ENCODE measurements at places on chromosomes 13 and 19.

- no peak for DNase-seq
Observed at GRCh38 chr13:66864627-66865026, 365.5 kb downstream of the PCDH9 start.

- DNase-seq: no peak
Observed at GRCh38 chr13:42874221-42874620, 92.8 kb downstream of the FAM216B start.

GRCh38 chr19:17402982-17403855 is 2.2 kb downstream of the BST2 start:
- peak; percentile 55 for DNase-seq

DNA sequence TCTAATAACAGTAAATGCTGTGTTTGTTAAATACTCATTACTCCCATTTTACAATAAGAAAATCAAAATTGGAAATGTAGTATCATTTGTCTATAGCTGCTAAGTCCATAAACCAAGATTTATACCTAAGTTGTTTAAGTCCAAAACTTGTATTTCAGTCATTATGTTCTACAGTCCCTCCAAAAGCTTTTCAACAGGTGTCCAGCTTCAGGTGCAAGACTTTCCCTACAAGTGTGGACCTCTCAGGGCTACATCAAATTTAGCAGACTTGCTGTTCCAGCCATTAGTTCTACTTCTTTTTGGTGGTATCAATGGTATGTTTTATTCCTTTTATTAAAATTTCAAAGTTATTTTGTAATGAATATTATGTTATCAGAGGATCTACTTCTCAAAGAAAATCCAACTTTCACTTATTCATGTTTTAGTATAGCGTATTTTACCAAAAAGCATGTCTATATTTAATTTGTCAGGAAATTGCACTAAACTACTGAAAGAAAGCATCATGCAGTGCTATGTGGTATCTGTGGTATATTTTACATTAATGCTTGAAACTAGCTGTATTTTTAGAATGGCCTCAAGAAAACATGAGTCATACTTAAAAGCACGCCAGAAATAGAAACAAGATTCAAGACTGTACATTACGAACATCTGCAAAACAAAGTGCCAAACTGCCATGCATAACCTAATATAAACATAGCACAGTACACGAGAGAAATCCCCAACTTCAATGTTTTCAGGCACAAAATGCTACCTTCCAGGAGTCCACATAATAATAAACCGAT is 44.5 kb downstream of the VWA8 start:
- no peak for DNase-seq

DNA sequence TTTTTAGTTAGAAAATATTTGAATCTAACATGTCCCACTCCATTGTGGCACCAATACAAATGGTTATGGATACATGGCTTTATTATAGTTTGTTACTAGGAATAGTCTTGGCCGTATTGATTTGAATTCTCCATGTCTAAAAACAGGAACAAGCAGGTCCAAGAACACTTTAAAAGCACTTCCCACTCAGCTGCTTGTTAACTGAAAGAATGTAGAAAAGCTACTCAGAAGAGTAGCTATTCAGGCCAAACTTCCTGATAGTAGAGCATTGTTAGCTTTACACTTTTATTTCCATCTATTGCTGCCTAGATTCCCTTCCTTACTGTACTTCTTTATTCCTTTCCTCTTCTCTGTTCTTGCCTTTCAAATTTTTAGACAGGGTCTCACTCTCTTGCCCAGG is 6.9 kb downstream of the PIBF1 start:
- no peak for DNase-seq

DNA sequence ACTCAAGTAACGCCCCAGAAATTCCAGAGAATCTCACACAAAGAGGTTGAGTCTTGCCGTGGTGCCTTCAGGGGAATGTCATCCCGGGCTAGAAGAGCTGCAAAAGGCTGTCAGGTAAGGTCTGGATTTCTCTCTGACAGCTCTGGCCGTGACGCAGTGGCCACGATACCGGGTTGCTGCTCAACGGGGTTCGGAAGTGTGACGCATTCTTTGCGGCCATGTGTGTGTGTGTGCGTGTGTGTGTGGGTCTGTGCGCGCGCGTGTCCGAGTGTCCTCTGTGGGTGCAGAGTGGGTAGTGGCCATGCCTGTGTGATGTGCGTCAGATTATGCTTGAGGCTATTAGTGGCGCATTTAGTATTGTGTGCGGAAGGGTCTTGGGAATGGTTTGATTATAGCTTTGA is 306 bp downstream of the ZNF540 start:
- peak; percentile 58 for DNase-seq

GRCh38 chr13:113971471-113972231 is 2.2 kb downstream of the C13orf46 start:
- DNase-seq: no peak

GRCh38 chr13:25847635-25848626 is 203.9 kb downstream of the SHISA2 start:
- no peak for DNase-seq

- DNase-seq: no peak
Observed at GRCh38 chr13:66837246-66837645, 392.9 kb downstream of the PCDH9 start.

GRCh38 chr13:26469602-26470001 is 87.9 kb upstream of the WASF3 start:
- DNase-seq: no peak

DNA sequence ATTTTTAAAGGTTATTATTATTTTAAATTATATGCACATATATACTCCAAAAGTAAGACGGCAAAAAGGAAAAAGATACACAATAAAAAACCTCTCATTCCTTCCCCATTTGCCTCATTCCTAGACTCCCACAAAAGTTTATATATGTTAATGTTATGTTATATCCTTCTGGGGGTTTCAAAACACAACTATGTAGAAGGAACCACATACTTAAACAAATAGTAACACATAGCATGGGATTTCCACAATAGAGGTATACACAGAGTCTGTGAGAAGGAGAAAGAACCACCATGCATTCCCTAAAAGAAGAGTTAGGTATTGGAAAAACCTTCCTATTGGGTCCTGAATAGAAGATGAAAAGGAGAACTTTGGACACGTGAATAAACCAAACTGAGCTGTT is 9.1 kb downstream of the PDS5B start:
- no peak for DNase-seq

DNA sequence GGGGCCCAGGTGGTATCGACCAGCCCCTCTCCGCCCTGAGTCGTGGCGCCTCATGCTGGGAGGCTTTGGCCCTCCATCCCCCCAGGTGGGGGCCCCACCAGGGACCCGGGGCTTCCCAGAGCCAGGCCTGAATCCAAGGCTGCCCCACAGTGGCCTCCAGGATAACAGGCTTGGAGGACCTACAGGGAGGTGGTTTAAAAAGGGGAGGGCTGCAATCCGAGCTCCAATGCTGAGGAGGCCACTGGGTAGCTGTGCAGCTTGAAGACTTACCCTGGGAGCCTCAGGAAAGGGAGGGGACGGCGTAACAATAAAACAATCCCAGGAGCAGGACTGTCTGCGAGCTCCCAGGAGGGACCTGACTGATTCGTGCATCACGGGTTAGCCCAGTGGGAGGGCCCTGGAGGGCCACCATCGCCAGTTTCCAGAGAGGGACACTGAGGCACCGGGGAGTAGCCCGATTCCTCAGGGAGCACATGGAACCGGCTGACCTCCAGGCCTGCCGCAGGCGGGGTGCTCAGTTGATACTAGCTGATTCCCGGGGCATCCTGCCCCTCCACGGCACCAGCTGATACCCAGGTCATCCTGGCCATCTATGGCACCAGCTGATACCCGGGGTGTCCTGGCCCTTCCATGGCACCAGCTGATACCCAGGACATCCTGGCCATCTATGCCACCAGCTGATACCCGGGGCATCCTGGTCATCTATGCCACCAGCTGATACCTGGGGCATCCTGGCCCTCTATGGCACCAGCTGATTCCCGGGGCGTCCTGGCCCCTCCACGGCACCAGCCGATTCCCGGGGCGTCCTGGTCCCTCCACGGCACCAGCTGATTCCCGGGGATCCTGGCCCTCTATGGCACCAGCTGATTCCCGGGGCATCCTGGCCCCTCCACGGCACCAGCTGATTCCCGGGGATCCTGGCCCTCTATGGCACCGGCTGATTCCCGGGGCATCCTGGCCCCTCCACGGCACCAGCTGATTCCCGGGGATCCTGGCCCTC is 3.7 kb upstream of the C2CD4C start:
- no peak for DNase-seq

DNA sequence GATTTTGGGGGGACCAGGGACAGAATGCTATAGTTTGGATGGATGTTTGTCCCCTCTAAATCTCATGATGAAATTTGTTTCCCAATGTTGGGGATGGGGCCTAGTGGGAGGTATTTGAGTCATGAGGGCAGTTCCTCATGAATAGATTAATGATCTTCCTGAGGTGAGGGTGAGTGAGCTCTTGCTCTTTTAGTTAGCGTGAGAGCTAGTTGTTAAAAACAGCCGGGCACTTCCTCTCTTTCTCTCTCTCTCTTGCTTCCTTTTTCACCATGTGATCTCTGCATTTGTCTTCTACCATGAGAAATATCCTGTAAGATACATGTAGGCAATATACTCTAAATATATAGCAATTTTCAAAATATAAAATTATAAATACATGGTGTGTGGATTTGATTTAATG is 290.8 kb upstream of the PCDH9 start:
- no peak for DNase-seq

DNA sequence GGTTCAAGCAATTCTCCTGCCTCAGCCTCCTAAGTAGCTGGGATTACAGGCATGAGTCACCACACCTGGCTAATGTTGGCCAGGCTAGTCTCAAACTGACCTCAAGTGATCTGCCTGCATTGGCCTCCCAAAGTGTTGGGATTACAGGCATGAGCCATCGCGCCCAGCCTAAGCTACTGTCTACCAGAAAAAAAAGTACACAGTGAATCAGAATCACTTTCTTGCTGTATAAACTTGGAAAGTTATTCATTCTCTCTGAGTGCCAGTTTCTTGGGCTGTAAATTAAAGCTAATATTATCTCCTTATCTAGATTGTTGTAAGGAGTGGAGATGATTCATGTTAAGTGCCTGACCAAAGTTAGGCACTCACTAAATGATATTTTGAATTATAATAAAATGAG is 242.8 kb downstream of the ENOX1 start:
- DNase-seq: no peak

DNA sequence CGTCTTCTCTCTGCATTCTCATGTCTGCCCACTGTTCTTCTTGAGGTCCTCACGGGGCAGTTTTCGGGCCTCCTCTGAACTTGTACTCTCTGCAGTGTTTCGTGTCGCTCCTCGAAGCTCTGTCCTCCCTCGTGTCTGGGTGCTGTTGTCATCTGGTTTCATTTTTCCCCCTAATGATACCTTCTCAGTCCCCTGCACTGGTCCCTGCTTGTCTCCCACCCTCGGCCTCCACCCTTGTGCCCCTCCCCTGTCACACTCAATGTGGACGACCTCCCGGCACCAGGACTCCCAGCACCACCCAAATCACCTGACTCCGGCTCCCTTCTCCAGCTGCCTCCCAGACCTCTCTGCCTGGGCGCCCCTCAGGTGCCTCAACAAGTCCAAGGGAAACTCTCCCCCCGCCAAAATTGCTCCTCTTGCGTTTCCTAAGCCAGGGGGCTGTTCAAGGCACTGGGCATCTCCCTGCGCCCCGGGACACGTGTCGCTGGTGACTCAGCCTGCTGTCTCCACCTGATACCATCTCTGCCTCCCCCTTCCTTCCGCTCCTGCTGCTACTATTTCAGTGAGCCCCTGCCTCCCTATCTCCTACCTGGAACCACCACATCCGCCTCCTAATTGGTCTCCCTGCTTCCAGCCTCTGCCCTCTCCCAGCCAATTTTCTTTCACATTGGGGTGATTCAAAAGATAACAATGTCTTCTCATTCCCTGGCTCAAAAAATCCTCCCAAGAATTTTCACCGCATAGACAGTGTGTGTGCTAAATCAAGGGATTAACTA is 49.5 kb downstream of the RFX2 start:
- peak; percentile 37 for DNase-seq

- DNase-seq: no peak
Observed at GRCh38 chr13:85693889-85694511, 105.2 kb downstream of the SLITRK6 start.

DNA sequence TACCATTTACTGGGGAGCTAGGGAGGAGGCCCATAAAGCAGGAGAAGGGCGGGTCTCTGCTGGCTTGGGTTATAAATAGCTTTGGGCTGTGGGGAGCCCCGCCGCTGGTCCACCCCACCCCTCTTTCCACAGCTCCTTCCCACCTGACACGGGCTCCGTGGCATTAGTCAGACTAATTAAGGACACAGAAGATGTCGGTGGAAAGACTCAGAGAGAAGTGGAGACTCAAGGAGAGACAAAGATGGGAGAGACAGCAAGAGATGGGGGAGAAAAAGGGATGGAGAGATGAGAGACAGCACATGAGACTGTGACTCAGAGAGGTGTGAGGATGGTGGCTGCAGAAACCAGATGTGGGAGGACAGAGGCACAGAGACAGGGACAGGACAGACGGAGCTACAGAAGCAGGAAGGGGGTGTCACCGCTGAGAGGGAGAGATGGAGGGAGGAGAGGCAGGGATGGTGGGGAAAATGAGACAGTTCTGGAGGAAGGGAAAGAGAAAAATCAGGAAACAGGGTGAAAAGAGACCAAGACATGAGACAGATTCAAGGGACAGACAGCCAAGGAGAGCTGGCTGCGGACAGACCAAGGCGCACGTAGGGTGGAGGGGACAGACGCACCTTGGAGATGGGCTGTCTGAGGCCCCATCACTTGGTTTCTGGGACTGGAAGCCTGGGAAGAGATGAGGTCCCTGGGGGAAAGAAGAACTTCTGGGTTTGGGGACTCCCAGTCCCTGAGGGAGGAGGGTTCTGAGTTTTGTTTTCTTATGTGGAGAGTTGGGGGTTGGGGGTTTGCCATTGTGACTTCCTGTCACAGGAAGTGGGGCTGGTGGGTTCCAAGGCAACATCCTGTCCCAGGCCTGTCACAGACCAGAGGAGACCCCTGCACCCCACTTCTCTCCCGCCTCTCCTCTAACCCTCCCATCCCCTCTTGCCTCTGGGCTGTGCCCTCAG is 4.1 kb downstream of the ARHGEF1 start:
- DNase-seq: peak; percentile 58

- DNase-seq: no peak
Observed at GRCh38 chr13:97339019-97339987, 94.7 kb upstream of the RAP2A start.

- DNase-seq: no peak
Observed at GRCh38 chr19:45344621-45345505, 4.3 kb downstream of the KLC3 start.

DNA sequence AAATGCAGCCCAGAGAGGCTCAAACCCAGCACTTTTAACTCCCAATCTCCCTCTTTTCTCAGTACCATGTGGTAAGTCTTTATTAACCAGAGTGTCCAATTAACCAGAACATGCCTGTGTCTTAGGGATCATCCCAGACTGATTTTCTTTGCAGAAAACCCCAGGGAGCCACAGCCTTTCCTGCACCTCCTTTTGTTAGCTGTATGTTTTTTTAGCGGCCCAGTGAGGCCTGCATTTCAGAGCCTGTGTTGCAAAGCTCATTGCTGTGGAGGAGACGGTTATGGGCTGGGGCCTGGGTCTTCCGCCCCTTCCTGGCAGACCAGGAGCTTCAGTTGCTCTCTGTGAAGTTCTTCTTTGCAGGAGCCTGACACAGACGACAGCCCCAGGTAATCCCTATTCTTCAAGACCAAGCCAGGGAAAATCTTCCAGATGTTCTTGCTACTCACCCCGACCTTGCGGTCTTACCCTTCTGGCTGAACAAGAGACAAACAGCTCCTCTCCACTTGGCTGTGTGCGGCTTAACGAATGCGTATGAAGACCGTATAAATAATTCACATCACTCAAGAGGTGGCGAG is 70.7 kb upstream of the TSHZ3 start:
- no peak for DNase-seq

GRCh38 chr19:50007947-50008346 is 17.2 kb downstream of the VRK3 start:
- DNase-seq: no peak
